NCI-H1417 treated with DMSO at 0.1 percent for 48 hours (cell line): ENCODE measurements at places on chromosomes 7 and 10.

DNA sequence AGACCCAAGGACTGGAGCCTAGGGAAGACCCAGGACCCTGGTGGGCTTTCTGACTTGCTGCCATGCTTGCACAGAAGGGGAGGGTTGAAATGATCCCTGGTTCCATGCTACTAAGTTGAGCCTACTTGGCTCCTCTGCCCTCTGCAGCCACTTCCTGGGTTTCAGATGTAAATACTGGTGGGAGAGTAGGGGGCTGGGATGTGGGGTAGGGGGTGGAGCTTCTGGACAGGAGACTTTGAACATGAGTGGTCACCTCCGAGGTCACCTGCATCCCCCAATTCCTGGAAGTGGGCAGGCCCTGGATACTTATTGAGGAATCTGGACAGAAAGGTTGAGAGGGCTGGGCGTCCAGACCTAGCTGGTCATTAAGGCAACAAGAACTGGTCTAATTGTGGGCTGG is 2.9 kb upstream of the ZMIZ1 start:
- DNase-seq: no peak

GRCh38 chr7:55572378-55573233 is at the start of gene VOPP1:
Gene VOPP1, minus strand, starts transcription at chr7:55572502. Its CDS starts 178 bp downstream, at chr7:55572324.
- DNase-seq: no peak

DNA sequence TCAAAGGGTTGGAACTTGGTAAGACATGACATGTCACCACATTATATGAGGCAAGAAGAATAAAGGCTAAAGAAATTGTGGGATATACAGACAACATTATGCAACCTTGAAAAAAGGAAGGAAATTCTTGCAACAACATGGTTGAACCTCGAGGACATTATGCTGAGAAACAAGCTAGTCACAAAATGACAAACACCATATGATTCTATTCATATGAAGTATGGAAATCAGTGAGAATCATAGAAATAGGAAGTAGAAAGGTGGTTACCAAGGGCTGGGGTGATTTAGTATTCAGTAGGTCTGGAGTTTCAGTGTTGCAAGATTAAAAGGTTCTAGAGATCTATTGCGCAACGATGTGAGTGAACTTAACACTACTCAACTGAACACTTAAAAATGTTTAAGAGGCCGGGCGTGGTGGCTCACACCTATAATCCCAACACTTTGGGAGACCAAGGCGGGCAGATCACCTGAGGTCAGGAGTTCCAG is 126.9 kb upstream of the TBX20 start:
- DNase-seq: no peak

DNA sequence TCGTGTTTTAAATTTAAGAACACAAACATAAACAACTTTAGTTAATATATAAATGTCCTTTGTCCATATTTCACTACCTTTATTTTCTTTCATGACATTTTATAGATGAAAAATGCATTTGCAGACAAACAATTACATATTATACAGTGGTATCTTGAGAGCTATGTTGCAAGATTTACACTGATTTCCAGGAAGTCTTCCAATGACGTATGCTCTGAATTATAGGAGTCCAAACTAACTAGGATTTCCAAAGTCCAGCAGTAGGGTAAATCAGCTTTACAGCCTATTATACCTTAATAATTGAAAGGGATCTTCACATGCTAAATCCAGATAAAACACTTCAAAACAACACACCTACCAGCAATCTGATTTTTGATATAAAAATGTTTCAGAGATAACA is 69.4 kb downstream of the HYCC1 start:
- DNase-seq: no peak

GRCh38 chr7:26857170-26857505 is 7.3 kb downstream of the SKAP2 start:
- no peak for DNase-seq

DNA sequence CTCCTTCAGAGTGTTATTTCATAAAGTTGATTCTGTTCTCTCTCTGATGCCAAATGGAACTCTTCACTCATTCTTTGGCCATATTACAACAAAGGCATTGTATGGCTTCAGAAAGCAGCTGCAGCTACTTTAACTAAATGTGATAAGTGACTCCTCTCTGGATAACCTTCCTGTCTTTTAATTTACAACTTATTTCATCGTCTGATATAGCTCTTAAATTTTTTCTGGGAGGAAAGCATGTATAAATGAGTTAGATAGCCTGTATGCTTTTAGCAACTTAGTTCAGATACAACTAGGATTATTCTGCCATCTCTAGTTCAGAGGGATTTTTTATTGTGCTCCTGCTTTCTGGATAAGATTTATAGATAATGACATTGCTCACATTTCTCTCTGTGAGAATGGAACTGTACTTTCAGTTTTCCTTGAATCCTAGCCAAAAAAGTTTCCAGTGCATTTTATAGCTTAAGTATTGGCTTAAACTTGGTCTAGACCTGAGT is 57.5 kb downstream of the KLHDC10 start:
- DNase-seq: no peak

GRCh38 chr7:78323118-78323517 is 524.5 kb downstream of the PHTF2 start:
- no peak for DNase-seq

DNA sequence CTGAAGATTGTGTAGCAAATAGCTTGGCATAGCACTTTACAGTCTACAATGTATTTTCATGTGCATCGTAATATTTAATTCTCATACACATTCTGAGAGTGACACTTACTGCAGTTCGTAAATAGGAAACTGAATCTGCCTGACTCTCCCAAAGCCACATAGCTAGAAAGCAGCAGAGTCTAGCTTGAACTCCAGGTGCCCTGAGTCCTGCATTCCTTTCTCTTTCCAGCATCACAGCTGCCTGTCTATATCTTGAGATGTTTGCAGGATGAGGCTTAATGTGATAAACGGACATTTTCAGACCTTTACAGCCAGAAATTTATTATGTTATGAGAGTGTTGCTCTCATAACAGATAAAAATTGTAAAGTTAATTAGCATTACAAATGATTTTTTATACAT is 132.9 kb upstream of the PLXDC2 start:
- no peak for DNase-seq

DNA sequence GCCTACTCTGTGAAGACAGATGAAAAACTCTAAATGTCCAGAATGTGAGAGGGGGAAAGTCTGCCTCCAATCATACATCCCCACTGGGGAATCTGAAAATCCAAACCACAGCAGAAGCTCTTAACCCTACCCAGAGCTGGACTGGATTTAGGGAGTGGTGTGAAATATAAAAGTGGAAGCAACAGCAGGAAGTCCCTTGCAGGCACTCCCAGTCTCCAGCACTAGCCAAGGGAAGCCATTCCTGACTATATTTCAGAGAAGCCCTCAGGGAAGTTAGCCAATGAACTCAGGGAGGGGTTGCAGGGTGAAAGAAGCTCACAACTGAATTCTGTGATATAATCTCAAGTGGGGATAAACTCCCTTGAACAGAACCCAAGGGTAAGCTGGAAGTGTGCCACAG is 51.5 kb downstream of the CRPPA start:
- no peak for DNase-seq

- DNase-seq: no peak
Measured at GRCh38 chr10:27948186-27948585, 50.7 kb downstream of the ODAD2 start.

DNA sequence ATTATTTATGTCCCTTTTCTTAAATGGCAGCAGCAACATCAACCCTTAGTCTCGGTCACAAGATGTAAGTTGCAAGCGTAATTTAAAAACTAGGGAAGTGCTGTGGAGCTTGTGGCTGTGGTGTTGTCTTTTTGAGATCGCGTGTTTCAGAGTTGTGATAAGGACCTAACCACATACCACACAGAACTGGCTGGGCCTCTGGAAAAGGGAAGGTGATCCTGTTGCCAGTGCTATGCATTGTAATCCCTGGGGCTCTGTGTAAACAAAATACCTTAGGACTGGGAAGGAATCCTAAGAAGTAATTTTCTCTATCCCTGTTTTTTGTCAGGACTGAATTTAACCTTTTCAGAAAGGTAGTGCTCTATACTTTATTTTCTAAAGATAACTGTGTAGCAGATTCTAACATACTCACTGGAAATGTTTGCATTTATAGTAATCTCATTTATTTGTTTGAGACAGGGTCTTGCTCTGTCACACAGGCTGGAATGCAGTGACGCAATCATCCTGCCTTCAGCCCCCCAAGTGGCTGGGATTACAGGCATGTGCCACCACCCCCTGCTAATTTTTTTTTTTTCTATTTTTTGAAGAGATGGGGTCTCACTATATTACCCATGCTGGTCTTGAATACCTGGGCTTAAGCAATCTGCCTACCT is 60.4 kb downstream of the INPP5F start:
- DNase-seq: no peak

GRCh38 chr10:75754096-75754831 is 322.8 kb downstream of the LRMDA start:
- DNase-seq: no peak

DNA sequence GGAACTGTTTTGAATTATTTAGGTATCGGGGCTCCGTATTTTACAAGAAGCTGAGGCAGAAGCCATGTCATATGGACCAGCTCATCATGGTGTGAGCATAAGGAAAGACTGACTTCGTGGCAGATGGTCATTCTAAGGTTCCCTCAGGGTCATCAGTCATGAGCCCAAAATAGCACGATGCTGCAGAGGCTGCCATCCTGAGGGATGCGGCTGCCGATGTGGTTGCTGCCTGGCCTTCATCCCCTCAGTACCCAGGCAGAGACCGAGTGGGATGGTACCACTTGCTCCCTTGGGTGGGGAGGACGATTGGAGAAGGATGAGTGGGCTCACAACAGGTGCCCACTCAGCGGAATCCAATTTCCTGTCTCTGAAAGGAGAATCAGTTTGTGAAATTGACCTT is 490.3 kb downstream of the SDK1 start:
- DNase-seq: no peak

- DNase-seq: no peak
Measured at GRCh38 chr10:78178940-78179339, 145.3 kb downstream of the RPS24 start.

GRCh38 chr10:49662169-49662830 is 17.2 kb upstream of the C10orf53 start:
- no peak for DNase-seq

DNA sequence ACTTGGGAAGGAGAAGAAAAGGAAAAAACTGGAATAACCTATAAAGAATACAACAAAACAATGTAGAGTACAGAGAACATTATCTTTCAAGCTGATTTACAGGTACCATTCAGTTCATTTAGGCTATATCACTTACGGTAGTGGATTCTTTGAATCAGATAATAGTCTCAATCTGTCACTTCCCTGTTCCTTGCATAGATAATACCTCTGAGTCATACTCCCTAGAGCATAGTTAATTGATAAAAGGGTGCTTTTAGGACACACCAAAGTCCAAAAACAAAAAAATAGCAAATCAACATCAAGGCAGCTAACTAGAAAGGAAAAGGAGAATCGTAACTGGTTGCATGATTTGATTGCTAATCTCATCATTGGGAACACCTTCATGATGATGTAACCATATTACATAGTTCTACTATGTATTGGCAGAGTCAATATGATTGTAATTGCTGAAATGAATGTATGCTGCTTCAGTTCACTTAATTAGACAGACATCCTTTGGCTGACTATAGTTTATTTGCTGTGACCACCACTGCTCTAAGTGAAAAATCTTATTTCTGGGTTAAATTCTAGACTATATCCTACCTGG is 844.4 kb downstream of the GATA3 start:
- no peak for DNase-seq

GRCh38 chr7:77315182-77315591 is 101.0 kb downstream of the GSAP start:
- DNase-seq: no peak

DNA sequence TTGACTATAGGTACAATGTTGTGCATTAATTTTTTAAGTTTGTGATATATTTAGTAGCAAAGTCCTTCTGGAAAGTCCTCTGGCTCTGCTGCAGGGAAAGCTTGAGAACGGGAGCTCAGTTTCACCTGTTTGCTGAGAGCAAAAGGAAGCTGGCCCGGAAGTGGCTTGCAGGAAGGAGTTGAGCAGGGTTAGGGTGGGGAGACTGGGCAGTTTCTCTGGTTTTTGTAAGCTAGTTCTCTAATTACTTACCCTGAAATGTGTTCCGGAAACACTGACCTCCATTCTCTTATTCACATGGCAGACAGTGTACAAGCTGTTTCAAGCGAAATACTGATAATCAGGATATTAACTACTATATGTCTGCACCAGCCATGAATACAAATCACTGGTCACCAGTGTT is 22.3 kb downstream of the MAP3K8 start:
- no peak for DNase-seq
